ENCODE measurements at places on chromosomes 12 and 14.
A peak's percentile ranks its signal among the peaks of the same experiment; 100 is the strongest.

DNA sequence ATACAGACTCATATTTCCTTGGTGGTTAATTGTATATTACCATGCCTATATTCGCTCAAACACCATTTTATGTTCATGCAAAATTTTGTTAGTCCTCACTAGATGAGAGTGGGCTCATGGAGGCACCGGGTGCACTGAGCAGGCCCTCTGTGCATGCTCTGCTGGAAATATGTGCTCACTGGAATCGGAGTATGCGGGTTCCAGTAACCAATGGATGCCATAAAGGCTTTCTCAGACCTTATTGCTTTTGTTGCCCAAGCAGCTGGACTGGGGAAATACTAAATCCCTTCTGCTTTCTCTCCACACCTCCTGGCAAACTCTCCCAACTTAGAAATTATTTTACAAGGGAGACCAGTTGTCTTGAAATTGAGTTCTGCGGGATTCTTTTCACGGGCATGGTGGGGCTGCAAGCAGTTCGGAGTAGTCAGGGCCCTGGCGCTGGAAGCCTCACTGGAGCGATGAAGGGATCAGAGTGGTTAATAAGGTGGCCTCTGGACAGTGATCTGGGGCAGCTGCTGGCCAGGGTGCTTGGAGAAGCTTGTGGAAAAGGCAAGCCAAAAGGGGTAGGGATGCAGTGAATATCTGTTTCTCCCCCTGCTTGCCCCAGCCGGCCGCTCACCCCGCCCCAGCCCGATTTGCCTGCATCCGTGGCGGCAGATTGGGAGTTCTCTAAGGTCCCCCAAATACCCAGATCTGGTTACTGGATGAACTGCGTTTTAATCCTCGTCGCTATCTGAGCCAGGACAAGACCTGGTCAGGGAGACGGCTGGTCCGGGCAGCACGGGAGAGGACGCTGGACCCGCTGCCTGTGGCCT, 7.4 kb upstream of the HOXC6 start:
- no peak for DNase-seq

DNA sequence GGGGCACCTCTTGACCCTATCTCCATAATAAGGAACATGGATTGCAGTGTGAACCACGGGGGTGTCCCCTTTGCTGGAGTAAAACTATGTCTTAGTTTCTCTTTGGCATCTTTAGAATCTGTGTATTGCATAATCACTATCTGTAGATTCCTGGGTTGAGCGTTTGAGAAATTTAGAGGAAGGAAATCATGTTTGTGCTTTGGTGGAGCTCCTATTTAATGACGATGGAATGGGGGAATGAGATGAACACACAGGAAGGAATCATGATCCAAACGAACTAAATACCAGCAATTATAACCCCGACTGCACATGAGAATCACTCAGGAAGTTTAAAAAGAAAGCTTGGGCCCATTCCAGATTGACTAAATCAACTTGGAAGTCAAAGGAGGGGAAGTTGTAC, 1.3 kb upstream of the MYG1 start:
- DNase-seq, result no peak

- DNase-seq, result no peak
Measured at GRCh38 chr12:13004986-13005385, 4.9 kb upstream of the HEBP1 start.

- peak; percentile 77 for DNase-seq
Measured at GRCh38 chr14:90375934-90376333, 20.9 kb upstream of the CALM1 start.

GRCh38 chr14:94116701-94117100, 6.2 kb downstream of the IFI27 start:
- no peak for DNase-seq

DNA sequence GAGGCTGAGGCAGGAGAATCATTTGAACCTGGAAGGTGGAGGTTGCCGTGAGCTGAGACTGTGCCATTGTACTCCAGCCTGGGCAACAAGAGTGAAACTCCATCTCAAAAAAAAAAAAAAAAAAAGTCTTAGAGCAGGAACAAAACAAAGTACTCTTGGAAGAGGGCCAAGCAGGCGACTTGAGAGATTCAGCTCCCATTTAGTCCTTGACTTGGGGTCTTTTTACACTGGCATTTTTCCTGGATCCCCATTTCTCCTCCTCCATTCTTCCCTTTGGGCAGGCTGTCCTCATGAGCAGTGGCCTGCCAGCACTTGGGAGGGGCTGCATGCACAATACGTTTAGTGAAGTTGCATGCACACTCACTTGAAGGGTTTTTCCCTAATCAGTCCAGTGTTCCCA, 72.9 kb downstream of the C14orf132 start:
- no peak for DNase-seq

DNA sequence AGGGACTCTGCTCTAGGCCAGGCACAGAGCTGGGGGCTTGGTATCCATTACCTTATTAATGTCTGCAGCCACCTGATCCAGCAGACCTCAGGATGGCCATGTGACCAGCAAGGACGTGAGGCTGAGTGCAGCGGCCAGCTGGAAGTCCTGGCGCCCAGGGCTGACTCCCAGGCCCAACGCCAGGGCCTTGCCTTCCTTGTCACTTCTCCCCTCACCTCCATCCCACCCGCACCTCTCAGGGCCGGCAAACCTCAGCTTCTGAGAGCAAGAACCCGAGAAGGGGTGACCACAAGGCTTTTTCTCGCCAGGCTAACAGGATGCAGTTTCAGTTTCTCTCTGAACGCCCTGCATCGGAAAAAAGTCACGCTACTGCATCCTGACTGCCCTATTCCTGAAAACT, 15.4 kb downstream of the RAB35 start:
- DNase-seq, result no peak

- peak; percentile 27 for DNase-seq
Measured at GRCh38 chr14:45705940-45706534, 453.0 kb upstream of the MIS18BP1 start.

DNA sequence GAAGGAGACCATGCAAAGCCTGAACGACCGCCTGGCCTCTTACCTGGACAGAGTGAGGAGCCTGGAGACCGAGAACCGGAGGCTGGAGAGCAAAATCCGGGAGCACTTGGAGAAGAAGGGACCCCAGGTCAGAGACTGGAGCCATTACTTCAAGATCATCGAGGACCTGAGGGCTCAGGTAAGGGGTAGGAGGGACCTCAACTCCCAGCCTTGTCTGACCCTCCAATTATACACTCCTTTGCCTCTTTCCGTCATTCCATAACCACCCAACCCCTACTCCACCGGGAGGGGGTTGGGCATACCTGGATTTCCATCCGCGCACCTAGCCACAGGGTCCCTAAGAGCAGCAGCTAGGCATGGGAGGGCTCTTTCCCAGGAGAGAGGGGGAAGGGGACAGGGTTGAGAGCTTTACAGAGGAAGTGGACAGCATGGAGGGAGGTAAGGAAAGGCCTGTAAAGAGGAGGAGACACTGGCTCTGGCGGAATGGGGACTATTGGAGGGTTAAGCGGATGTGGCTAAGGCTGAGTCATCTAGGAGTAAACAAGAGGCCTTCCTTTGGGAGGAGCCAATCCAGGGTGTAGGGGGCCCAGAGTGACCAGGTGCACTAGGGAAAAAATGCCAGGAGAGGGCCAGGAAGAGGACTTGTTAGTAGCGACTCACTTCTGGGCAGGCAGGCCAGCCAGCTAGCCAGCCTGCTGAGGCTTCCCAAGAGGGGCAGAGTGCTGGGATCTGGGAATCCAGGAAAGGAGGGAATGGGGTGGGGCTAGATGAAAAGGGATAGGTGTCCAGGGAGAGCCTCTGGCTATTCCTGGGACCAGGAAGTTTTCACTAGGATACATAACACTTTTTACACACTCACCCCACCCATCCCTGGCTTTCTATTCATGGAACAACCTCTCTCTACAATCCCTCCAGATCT, 754 bp downstream of the KRT18 start:
- peak; percentile 39 for DNase-seq
